ENCODE measurements at places on chromosomes 12 and 14.

- no peak for DNase-seq
These were observed 115.8 kb downstream of the DICER1 start for GRCh38 chr14:95041477-95042020.

- peak; percentile 47 for DNase-seq
These were observed 1.5 kb downstream of the PNMA1 start for GRCh38 chr14:73712540-73713180.

GRCh38 chr12:100031836-100032235 is 47.1 kb upstream of the ANKS1B start:
- no peak for DNase-seq

DNA sequence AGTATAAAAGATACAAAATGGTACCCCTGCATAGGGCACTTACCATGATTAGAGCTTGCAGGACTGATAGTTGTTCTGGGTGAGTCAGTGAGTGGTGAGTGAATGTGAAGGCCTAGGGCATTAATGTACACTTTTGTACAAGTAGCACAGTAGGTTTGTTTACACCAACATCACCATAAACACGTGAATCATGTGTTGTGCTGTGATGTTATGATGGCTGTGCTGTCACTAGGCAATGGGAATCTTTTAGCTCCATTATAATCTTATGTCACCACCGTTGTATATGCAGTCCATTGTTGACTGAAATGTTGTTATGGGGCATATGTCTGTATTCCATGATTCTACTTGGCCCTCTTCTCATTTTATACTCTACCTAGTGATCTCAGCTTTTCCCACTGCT is 11.8 kb downstream of the NUBPL start:
- DNase-seq = no peak

DNA sequence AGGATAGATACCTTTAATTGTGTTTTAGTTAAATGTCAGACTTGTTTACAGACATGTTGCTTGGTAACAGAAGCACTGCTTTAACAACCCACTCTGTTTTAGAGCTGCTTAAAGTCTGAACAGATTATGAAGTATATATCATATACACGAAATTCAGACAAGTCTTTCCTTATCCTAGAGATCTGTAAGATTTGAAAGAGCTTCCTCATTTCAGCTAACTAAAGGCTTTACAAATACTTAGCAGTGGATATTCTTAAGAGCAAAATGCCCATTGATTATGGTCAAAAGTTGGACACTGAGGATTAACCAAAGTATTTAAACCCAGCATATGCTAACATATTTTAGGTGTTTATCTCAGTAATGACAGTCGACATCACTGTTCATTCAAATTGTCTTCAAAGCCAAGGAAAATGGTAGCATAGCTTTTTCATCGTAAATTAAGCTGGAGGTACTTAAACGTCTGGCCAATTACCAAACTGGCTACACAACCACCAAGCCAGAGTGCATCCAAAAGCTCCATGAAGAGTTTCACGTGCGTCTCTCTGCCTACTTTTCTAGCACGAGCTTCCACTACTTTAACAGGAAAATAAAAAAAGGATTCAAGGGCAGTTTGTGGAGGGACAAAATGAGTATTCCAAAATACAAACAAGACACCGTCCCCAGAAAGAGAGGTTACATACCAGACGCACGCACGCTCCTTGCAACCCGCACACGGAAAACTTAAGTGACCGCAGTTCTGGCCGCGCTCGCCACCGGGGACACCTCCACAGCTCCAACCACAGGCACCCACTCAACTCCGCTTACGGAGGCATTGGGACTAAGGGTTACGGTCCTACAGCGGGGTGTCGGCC is 565 bp downstream of the CEP83 start:
- no peak for DNase-seq

- DNase-seq = no peak
These were observed 386.9 kb downstream of the ZFP36L1 start for GRCh38 chr14:68405961-68406360.

DNA sequence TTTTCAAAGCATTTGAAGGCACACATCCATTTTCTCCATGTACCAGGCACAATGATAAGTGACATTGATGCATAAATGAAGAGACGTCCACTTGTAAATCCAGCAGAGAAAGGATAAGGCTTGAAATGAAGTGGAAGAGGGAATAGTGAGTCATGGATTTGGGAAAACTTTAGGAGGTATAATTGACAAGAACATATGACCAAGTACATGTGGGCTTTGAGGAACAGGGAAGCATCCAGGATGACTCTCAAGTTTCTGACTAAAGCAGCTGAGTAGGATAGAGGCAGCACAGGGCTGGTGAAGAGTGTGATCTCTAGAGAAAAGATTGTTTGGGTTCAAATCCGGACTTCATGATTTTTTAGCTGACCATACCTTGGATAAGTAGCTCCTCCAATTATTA is 43.6 kb upstream of the SYT1 start:
- no peak for DNase-seq

- DNase-seq = no peak
These were observed 68.8 kb downstream of the CLMN start for GRCh38 chr14:95250936-95251335.

DNA sequence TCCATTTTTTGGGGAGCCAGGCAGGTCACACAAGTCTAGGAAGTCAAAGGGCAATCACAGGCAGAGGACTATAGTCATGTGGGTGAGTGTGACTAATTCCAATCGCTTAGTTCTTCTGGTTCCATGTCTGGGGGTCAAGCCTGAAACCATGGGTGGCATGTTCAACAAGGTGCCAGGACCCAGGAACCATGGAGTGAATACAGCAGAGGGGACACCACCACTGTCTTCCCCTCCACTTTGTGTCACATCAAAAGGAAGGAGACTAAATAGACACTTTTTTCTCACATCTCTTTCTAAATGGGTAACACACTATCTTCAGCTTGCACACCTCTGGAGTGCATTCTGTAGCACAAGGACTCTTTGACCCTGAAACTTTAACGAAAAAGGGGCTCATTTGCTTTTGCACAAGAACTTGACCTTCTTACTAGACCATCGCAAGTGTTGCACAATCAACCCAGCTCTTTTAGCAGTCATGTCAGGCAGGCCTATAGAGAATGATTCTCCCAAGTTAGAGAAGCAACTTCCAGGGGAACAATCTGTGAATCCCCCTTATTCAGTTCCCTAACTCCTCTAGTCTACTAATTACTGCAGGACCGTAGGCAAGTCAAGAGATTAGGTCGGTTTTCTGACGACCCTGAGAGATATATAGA is 398.7 kb downstream of the NELL2 start:
- no peak for DNase-seq

GRCh38 chr12:132167611-132168310 is 23.5 kb downstream of the NOC4L start:
- DNase-seq = no peak

DNA sequence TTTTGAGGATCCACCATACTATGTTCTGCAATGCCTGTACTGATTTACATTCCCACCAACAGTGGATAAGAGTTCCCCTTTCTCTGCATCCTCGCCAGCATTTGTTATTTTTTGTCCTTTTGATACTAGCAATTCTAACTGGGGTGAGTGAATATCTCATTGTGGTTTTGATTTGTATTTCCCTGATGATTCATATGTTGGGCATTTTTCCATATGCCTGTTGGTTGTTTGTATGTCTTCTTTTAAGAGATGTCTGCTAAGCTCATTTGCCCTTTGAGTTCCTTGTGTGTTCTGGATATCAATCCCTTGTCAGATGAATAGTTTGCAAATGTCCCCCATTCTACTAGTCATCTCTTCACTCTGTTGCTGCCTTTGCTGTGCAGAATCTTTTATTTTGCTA is 49.0 kb upstream of the MSRB3 start:
- no peak for DNase-seq

- no peak for DNase-seq
These were observed 115.4 kb upstream of the MYL2 start for GRCh38 chr12:111035578-111036301.

DNA sequence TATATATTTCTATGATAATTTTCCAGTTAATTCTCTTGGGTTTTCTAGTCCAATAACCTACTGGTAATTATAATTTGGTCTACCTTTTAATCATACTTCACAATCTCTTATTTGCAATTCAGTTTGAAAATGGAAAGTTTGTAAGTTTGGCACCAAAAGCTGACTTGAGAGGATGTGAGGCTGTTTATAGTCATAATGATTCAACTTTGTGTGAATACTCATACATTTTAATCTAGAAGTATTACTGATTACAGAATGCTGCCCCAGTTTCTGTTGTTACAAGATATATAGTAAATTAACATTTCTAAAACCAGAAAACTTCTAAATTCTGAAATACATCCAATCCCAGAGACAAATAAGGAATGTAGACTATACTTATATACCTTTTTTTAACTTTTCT is 158.2 kb downstream of the SLC38A4 start:
- no peak for DNase-seq

- no peak for DNase-seq
These were observed 62.6 kb downstream of the DCAF5 start for GRCh38 chr14:69090187-69090789.

- DNase-seq = no peak
These were observed 49.5 kb downstream of the SLC2A13 start for GRCh38 chr12:40056373-40056772.

- DNase-seq = no peak
These were observed 9.2 kb downstream of the MOAP1 start for GRCh38 chr14:93175492-93175891.

- DNase-seq = no peak
These were observed 44.4 kb downstream of the PRMT8 start for GRCh38 chr12:3535431-3535841.

GRCh38 chr12:57479376-57480115 is at the start of gene ARHGAP9:
Gene ARHGAP9, minus strand, starts transcription at chr12:57479866. Its CDS starts 460 bp downstream, at chr12:57479406.
- no peak for DNase-seq

DNA sequence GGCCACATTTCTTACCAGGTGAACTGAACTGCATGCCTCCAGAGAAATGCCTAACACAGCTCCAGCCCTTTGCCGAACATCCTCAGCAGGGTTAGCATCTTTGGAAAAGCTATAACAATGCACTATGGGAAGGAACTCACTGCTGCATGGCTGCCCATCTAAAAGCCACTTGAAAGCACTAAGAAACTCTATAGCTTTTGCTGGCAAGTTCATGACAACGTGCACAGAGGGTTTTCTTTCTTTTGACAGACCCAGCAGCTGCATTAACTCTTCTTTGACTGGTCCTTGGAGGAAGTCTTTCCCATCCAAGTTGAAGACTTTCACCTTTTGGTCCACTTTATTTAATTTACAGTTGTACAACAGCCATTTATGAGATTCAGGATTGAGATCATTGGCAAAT is 5.3 kb downstream of the TRMT5 start:
- no peak for DNase-seq

GRCh38 chr12:70043490-70044138 is 199.6 kb upstream of the CNOT2 start:
- no peak for DNase-seq

DNA sequence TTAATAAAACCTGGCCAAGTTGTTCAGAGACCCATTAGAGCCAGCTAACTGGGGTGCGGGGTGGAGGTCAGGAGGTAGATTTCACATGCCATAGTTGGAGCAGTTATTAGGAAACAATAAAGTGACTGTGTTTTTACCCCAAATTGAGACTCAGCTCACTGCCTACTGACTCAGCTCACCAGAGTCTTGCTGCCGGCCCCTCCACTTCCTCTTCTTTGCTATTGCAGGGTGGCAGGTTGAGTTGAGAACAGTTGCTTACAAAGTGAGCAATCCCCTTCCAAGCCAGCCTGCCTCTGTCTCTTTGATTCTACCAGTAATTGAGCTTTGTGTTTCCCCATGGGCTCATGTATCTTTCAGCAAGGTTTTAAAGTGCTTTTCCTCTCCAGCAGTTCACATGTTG is 12.9 kb downstream of the ST8SIA1 start:
- DNase-seq = no peak

DNA sequence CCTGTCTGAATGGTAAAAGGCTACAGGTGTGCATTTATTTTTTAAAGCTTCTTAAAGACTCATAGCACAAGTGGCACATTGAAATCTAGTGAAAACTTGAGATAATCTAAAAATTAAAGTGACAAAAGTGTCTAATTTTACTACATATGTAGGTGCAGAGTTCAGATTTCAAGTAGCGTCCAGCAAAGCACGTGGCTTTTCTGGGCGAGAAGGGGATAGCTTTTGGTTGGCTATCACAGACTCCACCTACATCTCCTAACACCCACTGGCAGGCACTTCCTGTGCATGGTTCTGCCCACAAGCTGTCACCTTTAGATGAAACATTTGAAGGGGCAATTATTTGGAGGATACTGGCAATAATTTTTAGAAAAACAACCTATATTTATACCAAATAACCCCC is 1.9 kb upstream of the PITPNM2 start:
- DNase-seq = no peak
